ENCODE measurements at places on chromosomes 16 and 17.
A peak's percentile ranks its signal among the peaks of the same experiment; 100 is the strongest.

- DNase-seq = no peak
These were observed 28.1 kb upstream of the GSG1L start for GRCh38 chr16:28091656-28092055.

GRCh38 chr17:81030741-81031565 lies 4.0 kb upstream of the BAIAP2 start:
- no peak for DNase-seq

GRCh38 chr17:1179818-1180742 lies at the start of gene ABR:
ABR (minus strand) TSS chr17:1179981; CDS start chr17:1179727, 254 bp downstream.
- DNase-seq = peak; percentile 64

- no peak for DNase-seq
These were observed 55.0 kb downstream of the EFCAB5 start for GRCh38 chr17:29996458-29996857.
